ENCODE measurements at places on chromosomes 2 and 18.

DNA sequence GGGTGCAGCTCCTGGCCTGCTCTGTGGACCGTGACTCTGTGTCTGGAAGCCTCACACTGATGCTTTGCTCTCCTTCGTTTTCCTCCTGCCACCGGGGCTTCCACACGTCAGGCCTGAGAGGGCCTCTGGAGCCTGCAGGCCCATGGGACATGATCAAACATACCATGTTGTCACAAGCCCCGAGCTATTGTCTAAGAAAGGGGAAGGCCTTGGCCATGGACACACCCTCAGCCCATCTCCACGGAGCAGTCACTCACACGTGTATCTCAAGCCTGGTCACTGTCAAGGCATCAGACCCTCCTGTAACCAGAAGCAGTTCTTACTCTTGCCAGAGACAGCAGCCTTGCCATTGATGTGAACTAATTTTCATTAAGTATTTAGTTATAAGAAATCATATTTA lies 814.1 kb upstream of the SALL3 start:
- DNase-seq, result no peak

DNA sequence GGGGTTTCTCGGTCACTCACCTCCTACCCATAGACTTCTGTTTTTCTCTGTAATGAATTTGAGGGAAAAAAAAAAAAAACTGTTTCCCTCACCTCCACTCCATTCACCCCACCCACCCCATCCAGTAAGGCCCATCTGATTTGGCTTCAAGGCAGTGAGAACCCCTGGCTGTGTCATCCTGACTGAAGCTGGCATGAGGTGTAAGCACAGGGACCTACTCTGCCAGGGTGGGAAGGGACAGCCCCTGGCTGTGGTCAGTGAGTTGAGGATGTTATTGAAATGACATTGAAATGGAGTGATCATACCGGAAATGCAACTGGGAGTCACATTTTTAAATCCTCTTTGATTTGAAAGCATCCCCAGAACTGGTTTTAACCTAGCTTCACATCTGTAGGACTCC lies 19.1 kb upstream of the BCL2L11 start:
- DNase-seq, result no peak

DNA sequence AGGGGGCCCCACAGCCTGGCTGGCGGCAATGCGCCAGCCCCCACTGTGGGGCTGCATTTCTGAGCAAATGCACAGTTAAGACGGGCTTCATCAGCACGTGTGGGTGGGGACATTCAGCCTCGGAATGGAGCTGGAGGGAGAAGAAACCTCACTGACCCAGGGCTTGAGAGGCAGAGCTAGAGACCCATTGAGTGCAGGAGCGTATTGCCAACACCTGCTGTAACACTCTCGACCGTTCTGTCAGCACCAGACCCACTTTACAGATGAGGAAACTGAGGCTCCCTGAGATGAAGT lies 200.9 kb upstream of the RAB6C start:
- no peak for DNase-seq

DNA sequence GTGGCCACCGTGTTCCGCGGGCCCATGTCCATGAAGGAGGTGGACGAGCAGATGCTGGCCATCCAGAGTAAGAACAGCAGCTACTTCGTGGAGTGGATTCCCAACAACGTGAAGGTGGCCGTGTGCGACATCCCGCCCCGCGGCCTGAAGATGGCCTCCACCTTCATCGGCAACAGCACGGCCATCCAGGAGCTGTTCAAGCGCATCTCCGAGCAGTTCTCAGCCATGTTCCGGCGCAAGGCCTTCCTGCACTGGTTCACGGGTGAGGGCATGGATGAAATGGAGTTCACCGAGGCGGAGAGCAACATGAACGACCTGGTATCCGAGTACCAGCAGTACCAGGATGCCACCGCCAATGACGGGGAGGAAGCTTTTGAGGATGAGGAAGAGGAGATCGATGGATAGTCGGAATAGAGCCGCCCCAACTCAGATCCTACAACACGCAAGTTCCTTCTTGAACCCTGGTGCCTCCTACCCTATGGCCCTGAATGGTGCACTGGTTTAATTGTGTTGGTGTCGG lies 17.7 kb downstream of the TUBB6 start:
- no peak for DNase-seq

DNA sequence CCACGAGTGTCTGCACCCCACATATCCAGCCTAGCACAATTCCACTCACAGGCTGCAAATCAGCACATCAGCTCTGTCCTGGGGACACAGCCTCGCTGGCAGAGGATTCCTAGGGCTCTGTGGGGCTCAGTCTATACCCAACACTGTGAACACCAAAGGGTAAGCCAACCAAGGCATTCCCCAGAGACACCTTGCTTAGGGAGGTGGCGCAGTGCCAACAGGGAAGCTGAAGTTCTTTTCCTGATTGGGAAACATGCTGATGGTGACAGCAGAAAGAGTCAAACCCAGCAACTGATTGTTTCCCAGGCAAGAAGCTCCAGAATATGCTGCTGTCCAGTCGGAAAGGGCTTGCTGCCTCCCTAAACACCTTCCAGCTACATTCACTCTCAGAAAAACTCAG lies 55.8 kb downstream of the TTC32 start:
- DNase-seq, result no peak

GRCh38 chr2:38164881-38165280 lies 88.9 kb upstream of the CYP1B1 start:
- DNase-seq, result no peak

- DNase-seq, result no peak
Measured at GRCh38 chr2:238970553-238971081, 122.7 kb downstream of the TWIST2 start.

DNA sequence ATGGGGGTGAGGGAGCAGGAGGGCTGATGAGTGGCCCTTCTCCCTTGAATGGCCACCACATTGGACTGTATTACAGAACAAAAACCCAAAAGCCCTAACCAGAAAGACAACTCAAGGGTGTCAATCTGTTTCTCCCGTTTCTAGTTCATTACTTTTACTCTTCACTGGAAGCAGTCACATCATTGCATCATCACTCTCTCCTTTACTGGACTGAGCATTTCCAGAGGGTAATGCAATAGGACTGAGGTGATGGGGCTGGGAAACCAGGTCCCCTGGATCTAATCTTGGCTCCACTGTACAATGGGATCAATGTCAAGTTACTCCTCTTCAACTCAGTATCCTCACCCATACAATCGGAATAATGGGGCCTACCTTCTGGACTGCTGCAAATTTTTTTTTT lies 56.1 kb downstream of the BCL2 start:
- no peak for DNase-seq

- no peak for DNase-seq
Measured at GRCh38 chr2:98405301-98405700, 39.4 kb upstream of the INPP4A start.

DNA sequence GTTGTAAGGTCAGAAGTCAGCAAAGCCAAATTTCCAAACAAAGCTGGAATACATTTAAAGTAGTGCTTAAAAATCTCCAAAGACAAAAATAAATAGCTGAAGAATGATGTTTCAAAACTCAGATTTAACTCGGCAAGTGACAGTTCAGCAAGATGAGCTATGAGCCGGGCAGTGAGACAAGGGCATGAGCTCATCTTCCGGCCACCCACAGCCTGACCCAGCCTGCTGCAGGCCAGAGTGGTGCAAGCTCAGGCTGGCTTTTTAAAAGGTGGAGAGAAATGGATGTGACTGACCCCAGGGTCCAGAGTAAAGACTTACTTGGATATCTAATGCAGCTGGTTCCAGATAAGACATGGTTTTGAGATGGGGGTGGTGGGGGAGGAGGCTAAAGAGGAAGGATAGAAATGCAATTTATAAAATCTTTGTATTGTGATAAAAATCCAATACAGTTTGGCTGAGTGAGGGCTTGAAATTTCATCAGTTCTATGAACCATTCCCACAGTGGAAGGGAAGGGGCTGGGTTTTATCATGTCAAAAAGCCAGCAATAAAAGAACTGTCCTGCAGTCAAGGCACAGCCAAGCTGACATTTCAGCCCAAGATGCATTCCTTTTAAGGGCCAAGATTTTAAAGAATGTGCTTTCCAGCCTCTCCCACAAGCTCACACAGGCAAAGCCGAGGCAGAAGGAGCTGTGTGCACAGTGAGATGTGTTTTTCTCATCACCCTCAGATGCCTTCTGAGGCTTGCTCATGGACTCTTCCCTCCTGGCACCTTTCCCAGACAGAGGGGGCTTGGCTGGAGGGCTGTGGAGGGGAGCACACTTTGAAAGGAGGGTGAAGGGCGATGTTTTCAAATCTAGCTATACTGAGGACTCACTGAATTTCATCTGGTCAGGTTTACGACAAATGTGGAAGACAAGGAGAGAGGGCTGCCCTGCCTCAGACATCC lies 97.9 kb upstream of the KLHL29 start:
- DNase-seq, result no peak

DNA sequence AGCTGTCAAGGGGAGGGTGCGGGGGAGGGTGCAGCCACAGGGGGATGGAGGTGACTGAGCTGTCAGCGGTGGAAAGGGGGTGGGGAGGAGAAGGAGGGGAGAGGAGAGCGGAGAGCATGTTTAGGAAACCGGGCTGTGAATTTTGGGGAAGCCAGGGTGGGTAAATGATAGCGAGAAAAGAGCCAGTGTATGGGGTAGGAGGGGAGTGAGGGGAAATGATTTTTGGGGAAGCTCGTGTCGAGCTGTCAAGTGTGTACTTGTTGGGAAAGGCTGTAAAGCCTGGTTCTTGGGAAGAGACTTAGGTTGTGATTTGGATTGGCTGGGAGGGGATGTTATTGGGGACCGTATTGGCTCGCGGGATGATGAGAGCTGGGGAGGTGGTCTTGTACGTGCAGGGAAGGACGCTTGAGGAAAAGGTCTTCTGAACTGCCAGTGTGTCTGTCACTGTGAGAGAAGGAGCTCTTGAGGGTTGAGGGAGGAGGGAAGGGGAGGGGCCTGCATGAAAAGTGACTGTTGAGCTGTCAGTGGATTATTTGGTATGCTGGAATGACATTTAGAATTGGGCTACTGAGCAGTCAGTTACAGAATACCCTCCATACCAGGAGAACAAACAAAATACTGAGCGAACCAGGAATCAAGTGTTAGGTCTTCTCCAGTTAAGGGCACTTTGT lies 1.0 kb downstream of the UBR3 start:
- DNase-seq, result peak; percentile 19

GRCh38 chr2:160224507-160224906 lies 24.4 kb upstream of the ITGB6 start:
- no peak for DNase-seq

DNA sequence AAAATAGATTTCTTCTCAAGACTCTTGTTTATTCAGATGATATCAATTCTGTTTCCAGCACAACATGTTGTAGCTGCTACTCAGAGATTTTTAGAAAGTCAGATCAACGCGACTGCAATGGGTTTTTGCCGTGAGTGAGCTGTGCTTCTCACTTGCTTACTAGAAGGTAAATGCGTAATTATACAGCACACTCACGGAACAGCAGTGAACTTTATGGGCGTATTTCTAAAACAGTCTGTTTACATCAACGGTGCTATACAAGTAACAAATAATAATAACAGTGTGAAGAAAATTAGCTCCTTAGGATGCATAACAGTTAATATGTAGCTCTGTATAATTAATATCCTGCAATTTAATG lies 533.6 kb downstream of the RNF144A start:
- DNase-seq, result no peak

- peak; percentile 39 for DNase-seq
Measured at GRCh38 chr18:9971313-9971920, 57.6 kb downstream of the VAPA start.

- DNase-seq, result no peak
Measured at GRCh38 chr2:113977660-113978523, 88.0 kb downstream of the ACTR3 start.

DNA sequence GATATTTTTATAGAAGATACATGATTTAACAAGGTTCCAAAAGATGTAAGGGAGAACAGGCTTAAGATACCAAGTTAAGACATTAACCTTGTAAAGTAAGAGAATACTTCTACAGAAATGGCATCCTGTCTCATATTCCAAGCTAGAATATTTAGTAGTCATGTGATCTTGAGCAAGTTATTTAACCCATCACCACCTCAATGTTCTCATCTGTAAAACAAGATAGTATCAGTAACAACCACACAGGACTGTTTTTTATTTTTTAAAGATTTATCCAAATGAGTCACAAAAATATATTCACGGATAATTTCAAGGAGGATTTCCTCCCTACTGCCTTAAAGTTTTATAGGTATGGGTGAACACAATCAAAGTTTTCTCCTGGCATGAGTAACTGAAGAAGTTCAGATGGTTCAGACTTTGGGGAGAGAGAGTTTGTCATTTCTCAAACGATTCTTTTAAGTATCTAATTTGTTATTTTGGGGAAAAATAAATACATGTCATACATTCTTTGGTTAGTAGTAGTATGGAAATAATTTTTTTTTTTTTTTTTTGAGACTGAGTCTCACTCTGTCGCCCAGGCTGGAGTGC lies 25.9 kb downstream of the ROCK1 start:
- no peak for DNase-seq

Measured in activated CD4-positive, CD25-positive, alpha-beta regulatory T cell treated with anti-CD3 and anti-CD28 coated beads, Interleukin-2, amount 50 U/mL, for 16 hours (primary cell).